GM18507 (cell line): ENCODE measurements at places on chromosomes 5 and 9.

DNA sequence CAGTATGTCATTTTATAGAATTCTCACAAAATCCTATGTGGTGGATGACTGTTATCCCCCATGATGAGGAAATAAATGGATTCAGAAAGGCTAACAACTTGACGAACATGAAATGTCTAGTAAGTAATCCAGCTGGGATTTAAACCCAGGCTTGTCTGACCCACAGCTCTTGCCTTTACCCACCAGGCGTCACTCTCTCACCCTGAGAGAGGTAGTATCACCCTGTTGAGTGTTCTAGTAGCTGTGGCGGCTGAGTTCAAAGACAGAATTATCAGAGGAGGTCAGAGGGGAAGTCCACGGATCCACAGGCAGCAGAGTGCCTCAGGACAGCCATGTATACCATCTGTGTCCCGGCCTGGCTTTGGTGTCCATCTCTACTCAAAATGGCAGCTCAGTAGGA, 113.8 kb downstream of the ZNF462 start:
- no peak for DNase-seq

DNA sequence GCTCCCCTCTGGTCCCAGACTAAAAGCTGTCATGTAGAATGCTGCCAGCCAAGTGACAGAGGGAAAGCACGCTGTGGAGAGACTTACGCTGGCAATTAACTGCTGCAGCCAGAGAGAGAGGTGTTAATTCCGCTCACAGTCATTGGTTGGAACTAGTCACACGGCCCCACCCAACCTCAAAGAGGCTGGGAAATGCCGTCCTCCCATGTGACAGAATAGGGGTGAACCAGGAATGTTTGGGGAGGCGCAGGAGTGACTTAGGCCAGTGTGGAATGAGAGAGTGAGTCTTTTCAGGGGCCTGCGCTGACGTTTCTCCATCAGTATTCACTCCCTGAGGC, 87.6 kb downstream of the AMBP start:
- DNase-seq: no peak

DNA sequence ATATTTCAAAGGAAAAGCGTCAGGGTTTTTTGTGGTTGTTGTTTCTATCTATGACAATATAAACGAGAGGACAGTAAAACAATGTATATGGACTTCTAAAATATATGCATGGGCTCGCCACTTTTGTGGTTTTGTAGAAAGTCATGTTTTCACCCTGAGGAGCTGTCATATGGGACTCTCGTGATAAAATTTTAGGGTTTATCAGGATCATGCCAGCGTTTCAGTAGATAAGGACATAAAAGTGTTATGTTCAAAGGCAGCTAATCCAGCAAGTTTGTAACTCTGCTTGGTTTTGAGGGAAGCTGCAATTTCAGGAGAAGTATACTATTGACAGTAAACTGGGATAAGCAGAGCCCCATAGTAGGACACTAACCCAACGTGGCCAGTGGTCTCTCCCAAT, 120.3 kb downstream of the CDC42SE2 start:
- no peak for DNase-seq

DNA sequence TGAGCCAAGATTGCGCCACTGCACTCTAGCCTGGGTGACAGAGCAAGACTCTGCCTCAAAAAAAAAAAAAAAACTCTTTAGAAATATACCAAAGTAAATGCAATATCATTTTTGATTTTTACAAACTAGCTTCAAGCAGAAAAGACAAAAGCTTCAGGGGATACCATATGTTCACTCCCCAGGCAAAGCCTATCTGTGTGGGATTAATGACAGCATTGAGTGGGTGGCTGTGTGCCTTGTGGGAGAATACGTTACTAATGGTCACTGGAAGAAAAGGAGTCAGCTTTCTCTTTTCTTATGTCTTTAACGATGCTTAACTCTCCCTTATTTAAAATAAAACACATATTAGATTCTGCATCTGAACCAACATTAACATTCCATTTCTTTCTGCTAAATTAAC, 1.9 kb downstream of the PCA3 start:
- DNase-seq: no peak

GRCh38 chr5:218457-219291, 554 bp downstream of the SDHA start:
- no peak for DNase-seq

DNA sequence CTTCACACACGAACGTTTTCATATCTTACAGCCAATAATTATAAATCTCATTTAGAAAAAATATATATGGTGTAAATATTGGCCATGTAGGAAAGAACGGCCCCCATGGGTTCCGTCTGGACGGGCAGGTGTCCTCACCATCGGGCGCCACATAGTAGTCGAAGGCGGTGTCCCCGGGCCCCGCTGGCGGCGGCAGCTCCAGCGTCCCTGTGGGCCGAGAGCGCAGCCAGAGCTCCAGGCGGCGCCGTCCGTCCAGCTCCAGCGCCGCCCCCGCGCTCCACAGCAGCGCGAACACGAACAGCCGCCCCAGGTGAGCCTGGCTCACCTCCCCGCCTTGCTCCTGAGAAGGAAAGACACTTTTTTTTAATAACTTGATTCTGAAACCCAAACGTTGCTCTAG, 134.6 kb downstream of the DNAH5 start:
- no peak for DNase-seq

- no peak for DNase-seq
Observed at GRCh38 chr5:167870055-167870454, 421.4 kb upstream of the WWC1 start.

- DNase-seq: no peak
Observed at GRCh38 chr5:122849771-122850170, 4.4 kb downstream of the SNX24 start.

- no peak for DNase-seq
Observed at GRCh38 chr5:68446487-68446894, 230.9 kb downstream of the PIK3R1 start.

GRCh38 chr9:32580631-32581300, 7.8 kb upstream of the NDUFB6 start:
- DNase-seq: no peak

- DNase-seq: no peak
Observed at GRCh38 chr5:149260761-149261160, 10.9 kb upstream of the AFAP1L1 start.

GRCh38 chr5:25562656-25563055, 917.9 kb upstream of the CDH10 start:
- no peak for DNase-seq

GRCh38 chr9:96665789-96666188, 10.7 kb upstream of the PRXL2C start:
- no peak for DNase-seq

GRCh38 chr5:167851416-167851815, 440.0 kb upstream of the WWC1 start:
- no peak for DNase-seq

DNA sequence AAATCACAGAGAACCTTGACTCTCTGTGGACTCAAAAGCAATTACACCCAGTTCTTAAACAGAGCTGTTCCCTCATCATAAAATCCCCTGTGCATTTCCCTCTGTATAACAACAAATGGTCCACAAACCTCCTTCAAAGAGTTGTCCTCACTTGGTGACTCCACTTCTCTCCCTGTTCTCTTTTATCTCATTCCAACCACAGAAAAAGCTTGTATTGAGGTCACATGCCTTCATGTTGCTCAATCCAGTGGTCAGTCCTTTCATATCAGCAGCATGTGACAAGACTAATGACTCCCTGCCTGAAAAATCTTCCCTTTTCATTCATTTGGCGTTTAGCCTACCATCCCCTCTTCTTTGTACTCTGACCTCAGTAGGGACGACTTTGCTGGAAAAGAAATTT, 158.0 kb downstream of the DEPDC1B start:
- no peak for DNase-seq

DNA sequence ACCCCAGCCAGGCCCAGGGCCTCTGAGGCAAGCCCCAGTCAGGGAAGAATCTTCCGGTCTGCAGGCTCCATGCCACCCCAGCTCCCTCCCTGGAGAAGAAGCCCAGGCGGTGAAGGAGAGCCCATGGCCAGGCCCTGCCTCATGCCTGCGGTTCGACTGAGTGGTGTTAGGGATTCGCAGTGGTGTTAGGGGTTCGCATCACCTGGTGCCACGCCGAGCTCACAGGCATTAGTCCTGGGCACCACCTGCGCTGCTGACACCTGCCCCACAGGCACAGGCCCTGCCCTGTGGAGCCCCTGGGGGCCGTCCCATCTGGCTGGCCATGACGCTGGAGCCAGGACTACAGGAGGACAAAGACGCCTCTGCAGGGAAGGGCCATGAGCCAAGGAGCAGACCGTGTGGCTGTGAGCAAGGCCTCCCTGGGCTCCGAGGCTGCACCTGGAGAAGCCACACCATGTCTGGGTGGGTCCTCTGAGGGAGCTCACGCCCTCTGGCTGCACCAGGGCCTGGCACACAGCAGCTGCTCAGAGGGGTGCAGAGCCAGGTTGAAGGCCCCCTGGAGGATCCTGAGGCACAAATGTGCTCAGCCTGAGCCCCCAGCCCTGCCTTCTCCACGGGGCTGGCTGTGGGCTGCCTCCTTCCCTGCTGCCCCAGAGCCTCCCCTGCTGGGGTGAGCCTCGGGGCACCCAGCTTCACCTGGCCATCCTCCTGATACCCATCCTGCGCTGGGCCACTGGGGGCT, 27.6 kb upstream of the RNF130 start:
- no peak for DNase-seq

DNA sequence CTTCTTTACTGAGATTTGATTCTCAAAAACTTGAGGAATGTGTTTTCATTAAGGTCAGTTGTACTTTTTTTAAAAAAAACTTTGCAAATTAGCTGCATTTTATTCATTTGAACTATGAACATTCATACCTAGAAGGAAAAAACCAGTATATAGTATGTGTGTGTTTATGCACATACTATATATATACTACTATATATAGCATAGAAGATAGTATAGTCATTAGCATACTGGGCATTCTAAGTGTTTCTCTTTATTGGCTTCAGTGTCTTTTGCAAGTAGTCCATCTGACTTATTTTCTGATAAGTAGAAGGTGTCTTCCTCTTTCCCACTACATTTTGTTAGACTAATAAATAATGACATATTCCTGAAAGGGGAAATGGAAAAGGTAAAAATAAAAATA, 33.0 kb downstream of the ELOVL7 start:
- no peak for DNase-seq

- DNase-seq: no peak
Observed at GRCh38 chr5:154866841-154867240, 8.4 kb downstream of the CNOT8 start.

- no peak for DNase-seq
Observed at GRCh38 chr5:56126487-56127179, 106.5 kb downstream of the ANKRD55 start.

- DNase-seq: no peak
Observed at GRCh38 chr9:15401266-15401665, 21.4 kb upstream of the SNAPC3 start.

DNA sequence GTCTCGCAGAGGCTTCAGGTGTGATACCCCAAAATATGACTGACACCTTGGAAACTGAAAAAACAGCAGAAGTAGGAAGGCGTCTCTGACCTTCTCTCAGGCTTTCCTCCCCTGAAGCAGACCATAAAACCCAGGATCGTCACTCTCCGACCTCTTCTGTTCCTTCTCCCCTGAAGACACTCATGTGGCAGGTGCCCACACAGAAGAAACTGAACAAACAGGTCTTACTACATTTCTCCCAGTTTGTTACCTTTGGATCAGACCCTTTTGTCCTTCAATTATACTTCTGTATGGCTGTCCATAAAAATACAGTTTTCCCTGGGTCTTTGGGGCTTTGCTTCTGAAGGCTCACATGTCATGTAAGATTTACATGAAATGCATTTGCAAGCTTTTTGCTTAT, 10.3 kb upstream of the PRUNE2 start:
- no peak for DNase-seq

DNA sequence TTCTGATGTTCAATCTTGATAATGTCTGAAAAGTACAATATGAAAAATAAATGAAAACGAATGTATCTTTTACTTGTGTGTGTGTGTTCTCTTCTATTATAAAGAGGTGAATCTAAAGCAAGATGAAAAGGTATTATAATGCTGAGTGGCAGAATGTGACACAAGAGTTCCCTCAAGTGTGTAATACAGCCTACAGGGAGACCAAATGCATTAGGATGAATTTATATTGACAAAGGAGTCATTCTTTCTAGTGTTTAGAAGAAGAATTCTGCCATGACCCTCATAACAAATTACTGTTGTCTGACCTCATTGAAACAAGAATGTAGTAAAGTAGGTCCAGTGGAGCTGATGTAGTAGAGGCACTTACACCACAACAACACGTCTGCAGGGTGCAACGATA, 1119.0 kb upstream of the CDH10 start:
- no peak for DNase-seq

- no peak for DNase-seq
Observed at GRCh38 chr9:104068546-104068945, 25.6 kb upstream of the SMC2 start.

- DNase-seq: no peak
Observed at GRCh38 chr5:139388198-139388821, 1.4 kb downstream of the MZB1 start.

- DNase-seq: no peak
Observed at GRCh38 chr9:137738703-137739102, 119.9 kb downstream of the EHMT1 start.

GRCh38 chr5:17748201-17748600, 113.9 kb downstream of the TAF11L14 start:
- no peak for DNase-seq

- no peak for DNase-seq
Observed at GRCh38 chr5:123582550-123583285, 70.7 kb downstream of the CSNK1G3 start.

GRCh38 chr9:81575956-81576355, 113.4 kb downstream of the TLE1 start:
- no peak for DNase-seq

DNA sequence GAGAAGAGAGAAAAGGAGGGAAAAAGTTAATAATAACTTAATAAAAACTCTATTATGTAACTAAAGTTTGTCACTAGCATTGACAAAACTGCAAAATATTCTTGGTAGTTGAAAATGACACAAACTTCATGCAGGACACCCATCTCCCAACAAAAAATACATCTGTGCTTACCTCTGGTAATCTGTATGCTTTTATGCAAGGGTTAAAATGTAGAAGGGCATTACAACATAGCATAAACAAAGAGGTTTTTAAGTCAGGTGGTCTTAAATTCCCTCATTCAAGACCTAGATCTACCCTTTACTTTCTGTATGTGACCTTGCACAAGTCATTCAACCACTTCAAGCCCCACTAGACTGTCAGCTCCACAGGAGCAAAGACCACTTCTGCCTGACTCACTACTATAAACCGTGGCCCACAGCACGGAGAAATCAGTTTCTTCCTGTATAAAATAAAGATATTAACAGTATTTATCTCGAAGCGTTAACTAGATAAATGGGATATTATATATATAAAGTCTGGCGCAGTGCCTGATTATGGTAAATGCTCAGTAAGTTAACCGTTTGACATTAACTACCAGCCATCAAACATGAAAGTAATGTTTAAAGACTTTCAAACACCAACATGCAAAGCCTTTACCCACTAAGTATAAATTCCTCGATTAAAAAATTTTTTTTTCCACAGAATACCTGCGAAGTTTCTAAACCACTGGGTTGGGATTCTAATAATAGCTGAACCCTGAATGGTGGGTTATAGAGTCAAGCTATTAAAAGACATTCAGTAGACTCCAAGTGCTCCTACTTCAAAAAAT, 2.0 kb downstream of the FBXL17 start:
- DNase-seq: no peak
